ENCODE measurements at places on chromosomes 1 and 21.

- DNase-seq, result no peak
Observed at GRCh38 chr21:46082713-46082962, 15.3 kb upstream of the COL6A2 start.

DNA sequence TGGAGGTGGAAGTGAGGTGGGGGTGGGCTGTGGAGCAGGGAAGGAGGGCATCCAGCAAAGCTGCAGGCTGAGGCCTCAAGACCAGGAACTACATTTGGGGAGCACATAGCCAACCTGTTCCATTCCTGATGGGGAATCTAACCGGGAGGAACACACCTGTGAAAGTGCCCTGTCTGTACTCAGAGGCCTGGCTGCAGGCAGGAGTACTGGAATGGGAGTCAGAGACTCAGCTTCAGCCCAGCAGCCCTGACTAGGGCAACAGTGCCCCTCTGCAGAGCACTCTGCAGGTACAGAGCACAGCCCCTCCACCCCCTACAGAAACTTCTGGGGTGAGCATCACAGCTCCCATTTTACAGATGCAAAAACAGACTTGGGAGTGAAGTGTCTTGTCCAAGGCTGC, 126.4 kb downstream of the DMRTB1 start:
- DNase-seq, result no peak

DNA sequence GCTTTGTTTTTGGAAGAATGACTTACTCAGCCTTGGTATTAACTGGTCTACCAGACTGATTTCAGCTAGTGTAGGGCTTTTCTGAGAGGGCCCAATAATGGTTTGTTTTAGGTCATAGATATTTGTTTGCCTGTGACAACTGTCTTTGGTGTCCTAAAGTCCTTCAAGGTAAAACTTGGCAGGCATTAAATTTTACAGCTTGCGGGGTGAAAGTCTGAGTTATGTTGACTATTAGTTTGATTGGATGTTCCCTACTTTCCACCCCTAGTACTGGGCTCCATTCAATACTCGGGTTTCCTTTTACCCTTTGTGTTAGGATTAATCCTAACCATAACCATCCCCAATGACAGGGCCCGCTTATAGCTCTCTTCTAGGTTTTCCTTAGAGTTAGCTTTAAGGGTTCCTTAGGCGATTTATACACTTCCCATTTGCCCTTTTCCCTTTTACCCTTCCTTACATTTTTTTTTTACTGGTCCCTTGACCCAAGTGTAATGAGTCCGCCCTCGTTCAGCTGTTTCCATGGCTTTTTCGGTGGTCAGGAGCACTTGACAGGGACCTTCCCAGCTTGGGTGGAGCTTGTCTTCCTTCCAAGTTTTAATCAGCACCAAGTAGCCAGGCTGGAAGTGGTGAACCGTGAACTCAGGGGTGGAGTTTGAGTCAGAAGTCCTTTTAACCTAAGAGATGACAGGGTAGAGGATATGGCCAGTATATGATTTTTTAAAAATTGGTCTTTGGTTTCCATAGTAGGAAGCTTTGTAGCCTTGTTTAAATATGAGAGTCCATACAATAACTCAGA, 28.5 kb upstream of the LCE5A start:
- no peak for DNase-seq

GRCh38 chr1:184625271-184625670, 129.4 kb downstream of the EDEM3 start:
- DNase-seq, result no peak

GRCh38 chr1:5164158-5164557, 509.7 kb downstream of the AJAP1 start:
- DNase-seq, result no peak

GRCh38 chr1:177913762-177914540, 55.9 kb downstream of the SEC16B start:
- no peak for DNase-seq

- peak; percentile 28 for DNase-seq
Observed at GRCh38 chr1:15848929-15849774, 1.6 kb downstream of the SPEN start.

DNA sequence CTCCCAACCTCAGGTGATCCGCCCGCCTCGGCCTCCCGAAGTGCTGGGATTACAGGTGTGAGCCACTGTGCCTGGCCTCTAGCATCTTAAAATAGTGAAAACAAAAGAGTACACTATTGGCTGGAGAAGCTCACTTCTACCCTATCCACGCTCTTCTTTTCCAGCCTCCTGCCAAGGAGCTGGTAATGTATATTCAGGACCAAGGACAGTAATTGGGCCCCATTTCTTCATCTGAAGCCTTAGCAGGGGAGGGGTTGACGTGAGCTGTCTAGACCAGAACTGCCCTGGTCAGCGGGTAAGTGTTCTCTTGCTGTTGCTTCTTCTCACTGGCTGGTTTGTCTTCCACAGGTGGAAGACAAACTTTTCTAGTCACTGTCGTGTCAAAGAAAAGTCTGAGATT, 70.2 kb downstream of the DNM3 start:
- DNase-seq, result no peak

DNA sequence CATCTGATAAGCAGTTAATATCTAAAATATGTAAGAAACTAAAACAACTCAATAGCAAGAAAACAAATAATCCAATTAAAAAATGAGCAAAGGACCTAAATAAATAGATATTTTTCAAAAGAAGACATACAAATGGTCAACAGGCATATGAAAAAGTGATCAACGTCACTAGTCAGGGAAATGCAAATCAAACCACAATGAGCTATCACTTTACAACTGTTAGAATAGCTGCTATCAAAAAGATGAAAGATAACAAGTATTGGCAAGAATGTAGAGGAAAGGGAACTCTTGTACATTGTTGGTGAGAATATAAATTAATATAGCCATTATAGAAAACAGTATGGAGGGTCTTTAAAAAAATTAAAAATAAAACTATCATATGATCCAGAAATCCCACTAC, 40.7 kb upstream of the NEK7 start:
- DNase-seq, result no peak

DNA sequence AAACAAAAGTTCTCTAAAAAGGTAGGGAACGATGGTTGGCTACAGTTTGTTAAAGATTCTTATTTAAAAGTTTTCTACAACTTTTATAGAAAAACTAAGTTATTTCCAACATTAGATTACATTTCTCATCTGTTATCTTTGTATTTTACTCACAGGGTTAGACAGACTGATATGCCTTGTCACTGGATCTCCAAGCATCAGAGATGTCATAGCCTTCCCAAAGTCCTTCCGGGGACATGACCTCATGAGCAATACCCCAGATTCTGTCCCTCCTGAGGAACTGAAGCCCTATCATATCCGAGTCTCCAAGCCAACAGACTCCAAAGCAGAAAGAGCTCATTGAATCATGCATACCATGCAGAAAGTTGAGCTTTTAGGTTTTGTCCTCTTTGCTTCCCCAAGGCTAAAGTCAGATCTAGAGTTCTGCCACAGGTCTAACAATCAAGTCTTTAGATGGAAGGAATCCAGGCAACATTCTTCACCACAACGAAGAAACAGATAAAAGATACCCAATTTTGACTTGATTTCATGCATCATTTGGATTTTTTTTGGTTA, 10.3 kb downstream of the GAS5 start:
- no peak for DNase-seq

DNA sequence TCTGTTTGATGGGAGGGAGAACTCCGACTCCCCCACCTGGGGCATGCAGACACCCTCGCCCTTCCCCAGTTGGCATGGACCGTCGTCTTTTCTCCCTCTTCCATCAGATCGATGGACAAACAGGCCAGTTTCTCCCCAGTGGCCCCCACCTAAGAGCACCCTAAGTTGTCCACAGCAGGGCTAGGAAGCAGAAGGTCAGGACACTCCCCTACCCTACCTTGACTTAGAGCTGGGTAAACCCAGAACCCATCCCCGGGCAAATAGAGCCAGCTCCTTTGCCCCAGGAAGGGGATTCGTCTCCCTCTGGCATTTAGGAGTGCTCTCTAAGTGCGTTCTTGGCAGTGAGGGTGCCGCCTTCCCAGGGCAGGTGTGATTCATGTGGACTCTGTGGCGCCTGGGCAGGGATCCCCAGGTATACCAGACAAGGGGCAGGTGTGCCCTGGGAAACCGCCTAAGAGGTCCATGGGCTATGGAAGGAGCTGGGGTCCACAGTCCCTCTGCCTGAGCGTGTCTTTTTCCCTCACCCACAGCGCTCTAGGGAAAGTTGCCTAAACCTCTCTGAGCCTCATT, 2.7 kb upstream of the RUNX3 start:
- no peak for DNase-seq

- no peak for DNase-seq
Observed at GRCh38 chr1:198575292-198575691, 34.8 kb upstream of the ATP6V1G3 start.

GRCh38 chr1:166693158-166693557, 146.1 kb upstream of the POGK start:
- no peak for DNase-seq

DNA sequence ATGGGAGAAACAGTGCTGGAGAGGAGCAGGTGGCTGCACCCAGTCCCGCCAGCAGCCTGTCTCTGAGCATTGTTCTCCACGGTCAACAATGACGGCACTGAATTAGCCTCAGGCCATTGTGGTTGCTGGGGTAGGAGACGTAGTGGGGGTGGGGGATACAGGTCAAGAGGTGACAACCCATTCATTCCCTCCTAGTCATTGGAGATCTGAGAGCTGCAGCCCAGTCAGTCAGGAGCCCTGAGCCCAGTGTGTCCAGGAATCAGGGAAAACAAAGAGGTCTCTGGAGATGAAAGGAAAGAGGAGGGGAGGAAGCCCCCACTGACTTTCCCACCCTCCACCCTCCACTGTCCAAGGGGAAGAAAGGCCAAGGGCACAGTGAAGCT, 15.3 kb downstream of the SMIM12 start:
- no peak for DNase-seq

- DNase-seq, result no peak
Observed at GRCh38 chr21:31078796-31079195, 40.5 kb upstream of the KRTAP19-8 start.

GRCh38 chr1:154735804-154736168, 127.8 kb upstream of the ADAR start:
- no peak for DNase-seq

DNA sequence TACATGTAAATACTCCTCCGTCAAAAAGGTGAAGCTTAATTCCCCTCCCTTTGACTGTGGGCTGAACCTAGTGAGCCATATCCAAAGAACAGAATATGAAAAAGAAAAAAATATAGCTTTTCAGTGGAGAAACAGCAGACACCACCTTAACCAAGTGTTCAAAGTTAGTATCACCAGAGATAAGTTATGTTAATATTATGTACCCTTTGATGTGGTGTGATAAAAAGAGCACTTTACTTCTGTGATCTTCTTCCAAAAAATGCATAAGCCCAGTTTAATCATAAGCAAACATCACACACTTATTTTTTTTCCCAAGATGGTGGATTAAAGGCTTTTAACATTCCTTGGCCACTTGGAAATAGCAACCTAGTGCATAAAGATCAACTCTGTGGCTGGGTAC, 79.4 kb downstream of the SEC16B start:
- DNase-seq, result no peak

- DNase-seq, result no peak
Observed at GRCh38 chr1:248842781-248843331, 4.8 kb downstream of the ZNF672 start.
